ENCODE measurements at places on chromosomes 4 and X.

DNA sequence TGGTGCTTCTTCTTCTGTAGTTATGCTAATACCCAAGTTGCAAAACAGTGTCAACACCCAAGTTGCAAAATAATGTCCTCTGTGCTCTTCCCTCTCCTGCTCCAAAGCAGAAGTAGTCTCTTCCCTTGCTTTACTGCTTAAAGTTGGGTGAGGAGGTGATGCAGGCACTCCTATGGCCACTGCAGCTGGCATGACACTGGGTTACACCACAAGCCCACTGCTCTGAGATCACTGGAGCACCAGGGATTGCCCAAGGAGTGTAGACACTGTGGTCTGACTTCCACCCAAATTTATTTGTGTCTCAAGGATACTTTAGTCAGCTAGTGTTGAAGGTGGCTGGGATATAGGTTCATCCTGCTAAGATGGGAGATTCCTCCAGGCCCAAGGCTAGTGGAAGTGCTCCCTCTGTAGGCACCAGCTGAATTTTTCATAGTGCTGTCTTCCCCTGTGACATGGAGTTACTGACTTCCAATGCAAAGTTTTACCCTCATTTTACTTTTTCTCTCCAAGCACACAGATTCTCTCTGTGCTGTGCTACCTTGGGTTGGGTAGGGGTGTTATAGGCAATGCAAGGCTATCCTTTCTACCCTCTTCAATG lies 196.2 kb upstream of the TENT5D start:
- DNase-seq = no peak

DNA sequence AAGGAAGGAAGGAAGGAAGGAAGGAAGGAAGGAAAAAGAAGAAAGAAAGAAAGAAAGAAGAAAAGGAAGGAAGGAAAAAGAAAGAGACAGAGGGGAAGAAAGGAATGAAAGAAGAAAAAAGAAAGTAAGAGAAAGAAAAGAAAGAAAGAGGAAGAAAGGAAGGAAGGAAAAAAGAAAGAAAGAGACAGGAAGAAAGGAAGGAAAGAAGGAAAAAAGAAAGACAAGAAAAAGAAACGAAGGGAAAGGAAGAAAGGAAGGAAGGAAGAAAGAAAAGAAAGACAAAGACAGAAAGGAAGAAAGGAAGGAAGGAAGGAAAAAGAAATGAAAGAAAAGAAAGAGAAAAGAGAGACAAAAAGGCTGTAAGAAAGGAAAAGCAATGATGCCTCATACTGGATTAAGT lies 101.1 kb upstream of the PPP2R3B start:
- no peak for DNase-seq

DNA sequence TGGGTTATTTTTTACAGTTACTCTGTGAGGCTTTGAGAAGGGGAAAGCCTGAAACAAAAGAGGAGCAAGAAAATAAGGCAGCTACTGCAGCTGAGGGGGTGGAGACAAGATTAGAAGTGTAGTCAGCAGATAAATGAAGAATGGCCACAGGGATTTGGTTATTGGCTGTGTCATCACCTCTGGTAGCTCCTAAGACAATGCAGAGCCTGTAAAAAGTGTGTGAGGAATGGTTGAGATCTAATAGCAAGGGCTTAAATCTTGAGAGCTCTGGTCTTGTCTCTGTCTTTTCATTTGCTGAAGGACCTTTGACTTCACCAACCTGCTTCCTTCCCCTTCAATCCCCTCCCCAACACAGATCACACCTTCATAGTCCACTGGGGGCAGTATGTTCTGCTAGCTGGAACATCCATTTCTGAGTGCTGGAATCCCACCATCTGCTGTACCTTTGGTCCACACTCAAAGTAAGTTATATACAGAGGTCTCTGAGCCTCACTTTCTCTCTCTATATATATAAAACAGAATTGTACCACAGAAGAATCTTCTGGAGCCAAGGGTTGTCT lies 213.7 kb upstream of the ZIC3 start:
- DNase-seq = no peak

- DNase-seq = no peak
Measured at GRCh38 chrX:125778261-125778660, 387.8 kb downstream of the DCAF12L2 start.

DNA sequence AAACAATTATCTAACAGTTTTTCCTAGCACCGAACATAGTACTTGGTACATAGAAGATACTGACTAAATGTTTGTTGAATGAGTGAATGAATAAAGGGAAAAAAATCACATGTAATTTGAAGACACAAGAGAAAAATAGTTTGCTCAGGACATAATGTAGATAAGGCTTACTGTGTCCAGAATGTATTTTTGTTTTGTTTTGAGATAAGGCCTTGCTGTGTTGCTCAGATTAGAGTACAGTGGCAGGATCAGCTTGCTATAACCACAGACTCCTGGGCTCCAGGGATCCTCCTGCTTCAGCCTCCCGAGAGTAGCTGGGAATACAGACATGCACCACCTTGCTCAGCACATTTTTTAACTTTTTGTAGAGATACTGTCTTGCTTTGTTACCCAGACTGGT lies 6.5 kb downstream of the FAM199X start:
- no peak for DNase-seq

DNA sequence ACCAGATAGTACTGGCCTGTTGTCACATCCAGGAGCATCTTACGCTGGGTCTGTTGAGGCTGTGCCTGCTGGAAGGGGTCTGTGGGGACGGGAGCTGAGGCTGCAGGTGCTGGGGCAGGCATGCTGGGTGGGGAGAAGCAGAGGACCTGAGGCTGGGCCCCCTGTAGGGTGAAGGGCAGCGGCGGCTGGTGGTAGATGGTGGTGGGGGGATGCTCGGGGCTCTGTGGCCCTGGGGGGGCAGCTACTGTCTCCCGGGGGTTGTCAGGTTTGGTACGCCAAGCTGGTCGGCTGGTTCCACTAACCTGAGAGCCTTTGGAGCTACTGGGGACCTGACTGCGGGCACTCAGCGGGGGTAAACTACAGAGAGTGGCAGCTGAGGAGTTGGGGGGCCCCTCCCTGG lies 7.8 kb downstream of the C4orf54 start:
- DNase-seq = no peak

DNA sequence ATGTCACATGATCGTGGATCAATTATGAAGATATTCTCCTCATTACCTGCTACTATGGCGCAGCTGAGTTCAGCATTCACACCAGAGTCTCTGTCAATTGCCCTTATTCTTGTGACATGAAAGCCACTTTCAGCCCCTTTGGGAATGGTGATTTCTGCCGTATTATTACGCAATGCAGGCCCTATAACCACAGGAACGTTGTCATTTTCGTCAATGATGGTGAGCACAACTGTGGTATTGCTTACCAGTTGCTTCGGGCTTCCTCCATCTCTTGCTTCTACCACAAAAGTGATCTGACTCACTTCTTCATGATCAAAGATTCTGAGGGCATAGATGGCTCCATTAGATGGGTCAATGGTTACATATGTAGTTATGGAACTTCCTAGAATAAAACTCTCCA lies 2.1 kb downstream of the PCDH18 start:
- DNase-seq = no peak
